ENCODE measurements at places on chromosomes 13 and 19.

DNA sequence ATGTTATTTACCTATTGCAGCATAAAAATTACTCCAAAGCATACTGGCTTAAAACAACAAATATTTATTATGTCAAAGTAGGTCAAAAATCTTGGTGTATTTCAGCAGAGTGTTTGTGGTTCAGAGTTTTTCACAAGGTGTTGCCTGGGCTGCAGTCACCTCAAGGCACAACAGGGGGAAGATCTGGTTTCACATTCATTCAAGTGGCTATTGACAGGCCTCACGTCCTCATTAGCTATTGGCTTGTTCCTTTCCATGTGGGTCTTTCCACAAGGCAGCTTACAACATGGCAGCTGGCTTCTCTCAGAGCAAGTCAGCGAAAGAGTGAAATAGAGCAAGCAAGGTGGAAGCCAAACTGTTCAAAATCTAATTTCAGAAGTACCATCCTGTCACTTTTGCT, 602.9 kb downstream of the OLFM4 start:
- no peak for DNase-seq

- DNase-seq, result no peak
These were observed 340.7 kb downstream of the DCT start for GRCh38 chr13:94138831-94139230.

GRCh38 chr13:100594731-100595130, 6.1 kb upstream of the GGACT start:
- no peak for DNase-seq

DNA sequence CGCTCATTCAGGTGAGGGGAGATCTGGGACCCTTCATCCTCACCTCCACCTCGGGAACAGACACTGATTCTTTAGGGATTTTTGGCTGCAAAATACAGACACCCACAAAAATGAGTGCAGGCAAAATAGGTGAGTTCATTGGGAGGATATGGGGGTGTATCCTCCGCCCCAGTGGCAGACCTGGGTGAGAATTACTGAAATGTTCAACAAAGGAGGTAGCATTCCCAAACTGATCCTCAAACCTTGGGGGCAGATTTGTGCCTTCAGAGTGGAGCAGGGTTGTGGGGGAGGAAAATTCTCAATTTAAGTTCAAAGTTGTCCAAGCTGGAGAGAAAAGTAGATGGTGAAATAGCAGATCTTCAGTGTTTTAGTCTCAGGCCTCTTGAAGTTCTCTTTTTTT, 31.3 kb upstream of the SIN3B start:
- DNase-seq, result no peak

GRCh38 chr13:73544175-73544574, 485.4 kb downstream of the KLF5 start:
- no peak for DNase-seq

GRCh38 chr13:39729156-39729555, 73.7 kb downstream of the COG6 start:
- DNase-seq, result no peak

DNA sequence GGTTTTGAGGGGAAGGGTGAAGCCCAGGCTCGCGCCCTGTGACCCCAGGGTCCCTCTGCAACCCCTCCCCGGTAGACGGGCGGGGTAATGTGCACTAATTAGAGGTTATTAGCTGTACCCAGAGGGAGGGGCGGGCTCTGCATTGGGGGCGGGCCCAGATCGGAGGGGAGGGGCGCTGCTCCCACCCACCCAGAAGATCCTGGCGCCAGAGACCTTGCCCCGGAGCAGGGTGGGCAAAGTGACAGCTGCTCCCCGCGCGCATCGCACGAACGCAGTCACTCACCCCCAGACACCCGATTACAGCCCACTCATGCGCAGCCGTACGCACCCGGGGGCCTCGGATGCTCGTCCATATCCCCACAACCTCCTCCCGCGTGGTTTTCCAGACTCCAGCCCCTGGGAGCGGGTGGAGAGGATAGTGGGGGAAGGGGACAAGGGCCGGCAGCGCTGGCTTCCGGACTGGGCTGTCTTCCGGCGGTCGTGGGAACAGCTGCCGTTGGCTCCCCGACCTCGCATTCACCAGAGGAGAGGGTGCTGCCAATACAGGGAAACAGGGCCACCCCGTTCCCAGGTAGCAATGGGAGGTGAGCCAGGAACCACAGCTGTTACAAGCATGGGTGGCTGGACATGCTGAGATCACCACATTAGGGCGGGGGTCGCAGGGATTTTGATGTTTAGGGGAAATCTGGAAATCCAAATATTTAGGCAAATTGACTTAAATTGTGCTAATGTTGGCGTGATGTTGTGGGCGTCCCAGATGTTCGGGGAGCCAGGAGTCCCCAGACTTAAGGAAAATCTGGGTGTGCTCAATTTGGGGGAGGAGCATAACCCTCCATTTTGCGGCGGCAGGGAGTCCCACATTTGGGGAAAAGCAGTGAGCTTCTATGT, 2.9 kb upstream of the HOOK2 start:
- no peak for DNase-seq

GRCh38 chr13:91593456-91593855, 195.0 kb downstream of the GPC5 start:
- no peak for DNase-seq

GRCh38 chr13:97434397-97435201, 630 bp downstream of the RAP2A start:
- DNase-seq, result peak; percentile 44

GRCh38 chr13:60260440-60260839, 96.7 kb upstream of the DIAPH3 start:
- DNase-seq, result no peak

- DNase-seq, result no peak
These were observed 153.4 kb downstream of the DPF1 start for GRCh38 chr19:38070573-38070972.

DNA sequence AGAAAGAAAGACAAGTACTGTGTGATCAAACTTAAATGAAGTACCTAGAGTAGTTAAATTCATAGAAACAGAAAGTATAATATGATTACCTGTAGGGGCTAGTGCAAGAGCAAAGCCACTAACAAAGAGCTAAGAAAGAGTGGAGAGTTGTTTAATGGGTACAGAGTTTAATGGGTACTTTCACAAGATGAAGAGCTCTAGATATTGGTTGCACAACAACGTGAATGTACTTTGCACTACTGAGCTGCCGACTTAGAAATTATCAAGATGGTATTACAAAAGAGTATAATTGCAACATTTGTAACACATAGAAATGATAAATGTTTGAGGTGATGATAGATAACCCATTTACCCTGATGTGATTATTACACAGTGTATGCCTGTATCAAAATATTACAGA, 140.3 kb upstream of the GPC6 start:
- DNase-seq, result no peak

- no peak for DNase-seq
These were observed 253.7 kb upstream of the RXFP2 start for GRCh38 chr13:31485651-31486051.

- DNase-seq, result no peak
These were observed 135.0 kb downstream of the DLEU7 start for GRCh38 chr13:50708461-50708860.

DNA sequence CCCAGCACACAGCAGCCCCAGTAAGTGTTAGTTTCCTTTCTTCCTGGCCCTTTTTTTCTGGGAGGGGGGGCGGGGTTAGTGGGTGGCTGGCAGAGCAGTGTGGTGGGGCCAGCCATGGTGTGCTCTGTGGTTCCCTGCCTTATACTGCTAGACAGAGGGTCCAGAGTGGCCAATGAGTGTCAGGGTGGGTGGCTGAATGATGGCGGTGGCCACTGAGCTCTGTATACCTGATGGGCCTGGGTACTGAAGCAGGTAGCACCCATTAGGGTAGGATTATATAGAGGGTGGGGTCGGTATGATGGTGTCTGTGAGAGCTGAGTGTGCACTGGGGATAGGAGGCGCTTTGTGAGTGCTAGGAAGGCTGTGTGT, 13.8 kb downstream of the CIC start:
- DNase-seq, result no peak

GRCh38 chr13:69495096-69495495, 612.5 kb upstream of the ATXN8OS start:
- DNase-seq, result no peak

- no peak for DNase-seq
These were observed 534 bp upstream of the GEMIN7 start for GRCh38 chr19:45078390-45079062.

DNA sequence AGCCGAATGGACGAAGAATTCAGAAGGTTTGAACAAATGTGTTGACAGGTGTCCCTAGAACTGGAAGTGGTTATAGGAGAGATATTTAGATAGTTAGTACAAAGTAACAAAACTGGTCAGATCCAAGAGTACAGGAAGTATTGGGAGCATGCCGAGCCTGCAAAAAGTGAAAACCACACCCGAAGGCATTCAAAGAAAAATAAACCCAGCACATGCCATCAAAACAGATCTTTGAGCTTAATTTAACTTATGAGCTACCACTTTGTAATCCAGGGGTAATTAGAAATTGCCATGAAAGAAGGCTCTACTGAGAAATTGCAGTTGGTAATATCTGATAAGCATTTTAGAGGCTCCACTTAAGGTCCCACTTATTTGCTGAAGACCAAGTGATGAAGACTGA, 214.2 kb downstream of the DNAJC15 start:
- no peak for DNase-seq

- no peak for DNase-seq
These were observed 2.6 kb upstream of the HAUS5 start for GRCh38 chr19:35609851-35610353.

- DNase-seq, result no peak
These were observed 8.7 kb downstream of the MAP2K2 start for GRCh38 chr19:4115050-4115817.

GRCh38 chr13:48533961-48534600, 1.2 kb upstream of the RCBTB2 start:
- DNase-seq, result no peak

DNA sequence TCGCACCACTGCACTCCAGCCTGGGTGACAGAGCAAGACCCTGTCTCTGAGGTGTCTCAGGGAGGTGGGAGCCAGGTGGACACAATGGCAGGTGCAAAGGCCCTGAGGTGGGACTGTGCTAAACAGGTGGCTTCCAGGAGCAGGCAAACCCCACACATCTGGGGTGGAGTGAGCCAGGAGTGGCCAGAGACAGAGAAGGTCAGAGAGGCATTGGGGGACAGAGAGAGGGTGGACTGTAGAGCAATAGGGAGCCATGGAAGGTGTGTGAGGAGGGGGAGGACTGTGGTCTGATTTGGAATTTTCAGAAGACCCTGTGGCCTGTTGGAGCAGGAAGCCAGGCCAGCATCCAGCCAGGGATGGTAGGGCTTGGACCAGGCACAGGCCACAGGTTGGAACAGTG, 4.7 kb downstream of the MEF2B start:
- no peak for DNase-seq
